ENCODE measurements at places on chromosomes 7 and 10.
A peak's percentile ranks its signal among the peaks of the same experiment; 100 is the strongest.

- DNase-seq: no peak
Observed at GRCh38 chr10:70475661-70476060, 2.9 kb upstream of the PALD1 start.

- DNase-seq: no peak
Observed at GRCh38 chr10:28808693-28809092, 131.4 kb downstream of the BAMBI start.

DNA sequence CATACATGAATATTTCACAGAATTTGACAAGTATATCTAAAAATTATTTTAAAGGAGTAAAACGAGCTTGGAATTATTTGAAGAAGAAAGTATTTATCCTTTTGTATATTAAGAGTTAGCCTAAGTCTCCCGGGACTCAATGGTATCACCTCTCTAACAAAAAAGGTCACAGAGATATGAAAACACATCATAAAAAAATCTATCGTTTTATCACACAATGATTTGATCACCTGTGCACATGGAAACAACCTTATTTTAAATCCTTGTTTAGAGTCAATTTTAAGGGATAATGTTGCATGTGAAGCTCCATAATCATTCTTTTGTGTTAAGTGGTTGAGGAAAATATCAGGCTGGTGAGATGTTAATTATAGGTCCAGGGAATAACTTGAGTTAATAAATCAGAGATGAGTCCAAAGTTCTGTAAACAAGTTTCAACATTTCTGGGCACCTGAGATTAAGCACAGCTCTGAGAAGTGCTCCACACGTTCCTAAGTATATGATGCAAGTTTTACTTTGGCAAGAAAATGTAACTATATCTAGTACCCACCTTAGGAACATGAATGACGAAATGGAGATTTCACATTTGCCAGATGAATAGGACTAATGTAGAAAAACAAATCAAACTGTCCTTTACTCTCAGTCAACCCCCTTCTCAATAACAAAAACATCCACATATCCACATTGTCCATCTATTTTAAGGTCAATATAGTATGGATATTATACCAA lies 148.5 kb upstream of the AKR1E2 start:
- DNase-seq: no peak

DNA sequence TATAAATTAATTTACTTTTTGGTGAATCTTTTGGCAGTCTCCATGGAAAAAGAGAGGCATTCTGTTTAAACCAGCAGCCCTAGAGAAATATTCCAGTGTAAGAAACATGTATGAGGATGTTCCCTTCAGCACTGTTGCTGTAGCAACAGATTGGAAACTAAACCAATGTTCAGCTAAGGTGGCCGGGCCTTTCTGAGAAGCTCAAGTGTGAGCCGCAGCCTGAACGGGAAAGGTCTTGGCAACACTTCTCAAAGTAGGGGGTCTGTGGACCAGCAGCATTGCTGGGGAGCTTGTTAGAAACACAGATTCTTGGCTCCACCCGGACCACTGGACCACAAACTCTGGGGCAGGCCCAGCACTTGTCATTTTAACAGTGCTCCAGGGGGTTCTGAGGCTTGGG lies 36.2 kb downstream of the RAMP3 start:
- no peak for DNase-seq

- no peak for DNase-seq
Observed at GRCh38 chr10:114714281-114714741, 56.2 kb upstream of the ABLIM1 start.

DNA sequence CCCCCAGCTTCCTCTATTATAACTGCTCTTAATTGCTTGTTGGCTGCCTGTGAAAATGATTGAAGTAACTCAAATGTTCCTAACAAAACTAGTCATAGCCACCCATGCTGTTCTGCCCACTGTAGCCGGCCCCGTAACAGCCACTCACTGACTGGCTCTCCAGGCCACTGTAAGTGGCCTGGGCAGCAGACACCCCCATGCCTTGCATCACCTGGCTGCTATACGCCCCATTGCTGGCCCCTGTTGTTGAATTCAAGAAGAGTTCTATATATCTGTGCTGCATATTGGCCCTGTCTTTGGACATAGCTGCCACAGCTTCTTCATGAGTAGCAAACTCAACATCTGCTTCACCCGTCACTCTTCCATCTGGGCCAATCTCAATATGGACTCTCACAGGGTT lies 15.1 kb downstream of the FXYD4 start:
- DNase-seq: no peak

DNA sequence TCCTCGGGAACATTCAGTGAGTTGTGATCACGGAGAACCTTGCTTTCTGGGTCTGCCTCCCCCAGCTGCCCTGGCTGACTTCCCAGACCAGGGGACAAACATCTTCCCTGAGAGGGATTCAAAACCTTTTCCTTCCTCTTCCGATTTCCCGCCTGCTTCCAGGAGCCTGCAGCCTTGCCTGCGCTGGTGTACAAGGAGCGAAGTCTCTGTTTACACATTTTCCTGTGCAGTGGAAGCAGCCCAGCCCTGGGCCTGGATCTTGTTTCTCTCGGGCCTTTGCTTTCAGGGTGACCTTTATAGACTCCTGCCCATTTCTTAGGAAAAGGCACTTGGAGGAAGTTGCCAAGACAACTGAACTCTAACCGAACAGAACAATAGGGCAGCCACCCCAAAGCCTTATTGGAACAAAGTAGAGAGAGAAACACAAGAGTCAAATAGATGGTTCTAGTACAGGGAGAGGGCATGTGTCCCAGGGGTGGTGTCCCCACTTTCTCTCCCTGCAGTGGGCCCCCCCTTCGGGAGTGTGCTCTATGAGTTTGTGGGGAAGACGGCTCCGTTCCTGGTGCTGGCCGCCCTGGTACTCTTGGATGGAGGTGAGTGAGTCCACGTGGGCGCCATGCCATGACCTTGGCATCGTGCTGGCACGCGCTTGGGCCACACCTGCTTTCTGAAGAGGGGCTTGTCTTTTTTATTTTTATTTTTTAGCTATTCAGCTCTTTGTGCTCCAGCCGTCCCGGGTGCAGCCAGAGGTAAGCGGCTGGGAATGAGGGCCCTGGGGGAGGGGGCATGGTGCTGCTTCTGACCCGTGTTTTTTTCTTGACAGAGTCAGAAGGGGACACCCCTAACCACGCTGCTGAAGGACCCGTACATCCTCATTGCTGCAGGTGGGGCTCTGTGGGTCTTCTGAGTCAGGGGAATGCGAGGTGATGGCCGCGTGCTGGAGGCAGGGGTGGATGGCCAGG lies 14.1 kb downstream of the SLC18A2 start:
- no peak for DNase-seq

- DNase-seq: no peak
Observed at GRCh38 chr7:32093415-32094408, 23.5 kb upstream of the PDE1C start.

- peak; percentile 45 for DNase-seq
Observed at GRCh38 chr10:102673819-102674511, 29.7 kb downstream of the TRIM8 start.

DNA sequence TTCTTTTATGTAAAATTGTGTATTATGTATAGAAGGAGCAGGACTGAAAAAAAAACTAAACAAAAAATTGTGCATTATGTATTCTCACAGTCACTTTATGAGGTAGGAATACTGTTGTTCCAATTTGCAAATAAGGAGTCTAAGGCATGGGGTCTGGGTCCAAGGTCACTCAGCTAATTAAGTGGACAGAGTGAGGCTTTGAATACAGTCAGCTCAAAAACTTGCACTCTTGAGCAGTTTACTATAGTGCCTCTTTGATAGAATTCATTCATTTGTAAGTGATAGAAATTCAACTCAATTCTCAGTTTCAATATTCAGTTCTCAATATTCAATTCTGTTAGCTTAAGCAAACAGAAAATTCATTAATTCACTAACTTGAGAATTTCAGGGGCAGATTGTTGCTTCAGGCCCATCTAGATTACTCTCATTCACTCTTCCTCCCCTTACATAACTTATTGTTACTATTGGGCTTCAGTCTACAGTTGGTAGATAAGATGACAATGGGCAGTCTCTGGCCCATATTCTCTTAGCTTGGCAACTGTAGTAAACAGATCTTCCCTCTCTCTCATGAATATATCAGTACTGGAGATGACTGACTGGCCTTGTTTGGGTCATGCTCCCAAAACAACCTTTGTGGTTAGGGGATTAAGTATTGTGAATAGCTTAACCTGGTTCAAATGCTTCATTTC lies 86.6 kb downstream of the BTAF1 start:
- DNase-seq: no peak

DNA sequence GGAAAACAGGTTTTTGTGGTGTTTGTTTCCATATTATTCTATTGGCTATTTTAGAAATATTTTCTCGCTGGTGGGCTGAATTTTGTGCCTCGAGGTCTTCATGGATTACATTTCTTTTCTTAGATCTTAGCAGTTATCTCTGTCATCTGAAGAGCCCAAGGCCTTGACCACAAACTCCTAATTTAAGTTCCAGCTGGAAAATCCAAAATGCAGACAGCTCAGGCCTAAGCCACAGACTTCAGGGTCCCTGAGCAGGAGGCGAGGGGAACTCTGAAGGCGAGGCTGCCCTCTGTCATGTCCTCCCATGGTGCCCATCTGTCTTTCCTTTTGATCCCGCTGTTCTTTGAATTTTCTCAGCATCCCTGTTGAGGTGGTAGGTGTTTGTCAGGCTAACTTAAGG lies 14.3 kb downstream of the DENND10 start:
- DNase-seq: no peak

DNA sequence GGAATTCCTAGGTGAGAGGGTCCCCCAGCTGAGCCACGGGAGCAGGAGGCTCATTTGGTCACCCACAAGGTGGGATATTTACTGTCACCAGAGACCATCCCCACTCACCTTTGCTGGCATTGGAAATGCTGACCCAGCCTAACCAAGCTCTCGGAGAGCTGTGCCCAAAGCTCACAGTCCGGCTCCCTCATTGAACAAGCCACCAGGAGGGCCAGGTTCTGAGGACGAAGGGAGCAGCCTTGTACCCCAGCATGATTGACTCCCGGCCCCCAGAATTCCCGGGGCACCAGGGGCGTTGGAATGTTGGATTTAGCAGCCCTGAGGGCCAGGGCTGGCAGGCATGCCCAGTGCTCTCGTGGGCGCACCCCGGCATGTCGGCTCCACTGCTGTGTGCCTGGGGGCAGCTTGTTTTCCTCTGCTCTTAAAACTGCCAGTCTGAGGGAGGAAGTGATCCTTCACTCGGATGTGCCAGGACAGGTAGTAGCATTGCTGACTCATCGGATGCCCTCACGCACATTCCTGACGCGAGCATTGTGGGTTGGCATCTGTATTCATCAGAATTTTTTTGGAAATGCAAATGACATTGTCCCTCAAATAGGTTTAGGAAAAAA lies 23.3 kb downstream of the CLIP2 start:
- no peak for DNase-seq

- DNase-seq: no peak
Observed at GRCh38 chr7:116095396-116095795, 64.8 kb upstream of the TFEC start.

- no peak for DNase-seq
Observed at GRCh38 chr7:97006816-97007582, 1.6 kb downstream of the DLX6 start.

DNA sequence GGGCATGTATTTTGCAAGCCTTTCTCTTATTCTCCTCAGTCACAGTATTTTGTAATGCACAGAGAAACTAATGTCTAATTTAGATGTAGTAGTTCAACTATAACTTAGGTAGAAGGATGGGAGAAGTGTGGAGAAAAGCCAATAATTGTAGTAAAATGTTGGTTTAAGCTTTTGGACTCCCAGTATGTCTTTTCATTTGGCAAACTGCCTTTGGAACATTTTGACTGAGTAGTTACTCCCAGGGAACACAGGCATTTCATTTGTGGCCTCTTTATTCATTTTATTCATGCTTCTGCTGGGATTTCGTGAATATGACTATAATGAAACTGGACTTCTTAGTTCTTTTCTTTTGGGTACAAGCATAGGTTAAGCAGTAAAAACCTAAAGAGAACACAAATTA lies 79.0 kb downstream of the EXOC4 start:
- no peak for DNase-seq

- no peak for DNase-seq
Observed at GRCh38 chr7:40979296-40979695, 723.6 kb downstream of the INHBA start.

DNA sequence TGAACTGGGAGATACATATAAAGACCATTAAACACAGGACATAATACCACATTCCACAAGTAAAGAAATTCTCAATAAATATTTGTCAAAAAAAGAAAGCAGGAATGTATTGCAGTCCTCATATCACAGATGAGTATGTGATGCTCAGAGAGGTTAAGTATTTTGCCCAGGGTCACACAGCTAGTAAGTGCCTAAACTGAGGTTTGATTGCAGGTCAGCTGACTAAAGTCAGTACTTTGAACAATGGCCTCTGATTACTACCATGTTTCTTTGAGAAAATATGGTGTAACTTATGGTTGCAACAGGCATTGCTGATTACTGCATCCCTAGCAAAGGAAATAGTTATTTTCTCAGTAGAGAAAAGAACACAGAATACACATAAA lies 267.1 kb downstream of the ELMO1 start:
- no peak for DNase-seq

GRCh38 chr10:92572362-92573090 lies 1.4 kb downstream of the IDE start:
- no peak for DNase-seq

DNA sequence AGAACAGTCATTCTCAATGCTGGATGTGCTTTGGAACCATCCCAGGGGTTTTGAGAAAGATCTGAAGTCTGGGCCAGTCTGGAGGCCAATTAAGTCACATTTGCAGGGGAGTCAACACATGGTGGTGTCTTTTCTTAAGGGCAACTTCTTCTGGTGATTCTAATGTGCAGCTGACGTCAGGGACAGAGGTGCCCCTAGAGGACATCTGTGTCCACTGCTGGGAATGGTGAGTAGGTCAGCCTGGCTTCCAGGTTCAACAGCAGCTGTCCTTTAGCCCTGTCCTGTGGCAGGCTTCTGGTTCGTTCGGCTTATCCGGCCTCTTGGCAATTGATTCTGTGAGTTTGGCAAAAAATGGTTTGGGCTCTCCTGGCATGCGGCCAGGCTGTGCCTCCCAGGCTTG lies 269.7 kb upstream of the HABP2 start:
- no peak for DNase-seq

GRCh38 chr10:2981361-2981801 lies 86.0 kb upstream of the PFKP start:
- DNase-seq: no peak

- no peak for DNase-seq
Observed at GRCh38 chr10:44465401-44466115, 80.7 kb upstream of the CXCL12 start.

DNA sequence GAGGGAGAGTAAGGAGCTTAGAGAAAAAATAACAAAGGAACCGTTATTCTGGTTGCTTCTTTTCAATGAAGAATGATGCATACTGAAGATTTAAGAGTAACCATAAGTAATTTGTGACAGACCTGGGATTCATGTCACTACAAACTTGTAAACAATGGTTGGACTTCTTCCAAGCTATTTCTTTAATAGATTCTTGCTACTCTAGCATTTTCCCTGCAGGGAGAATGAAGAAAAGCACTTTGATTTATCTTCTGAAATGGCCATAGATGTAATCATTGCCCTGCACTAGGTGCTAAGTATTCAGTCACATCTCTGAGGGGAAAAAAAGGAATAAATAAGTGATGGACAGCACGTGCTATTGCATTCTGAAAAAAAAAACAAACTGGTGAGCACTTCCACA lies 606.6 kb upstream of the LRRN3 start:
- DNase-seq: no peak

Measured in neural crest cell (in vitro differentiated cells).